ENCODE measurements at places on chromosomes 4 and X. TPM values are rescaled to one million over a fixed set of nuclear protein-coding genes. Genes with fewer than 3 reads are reported as not detected.

DNA sequence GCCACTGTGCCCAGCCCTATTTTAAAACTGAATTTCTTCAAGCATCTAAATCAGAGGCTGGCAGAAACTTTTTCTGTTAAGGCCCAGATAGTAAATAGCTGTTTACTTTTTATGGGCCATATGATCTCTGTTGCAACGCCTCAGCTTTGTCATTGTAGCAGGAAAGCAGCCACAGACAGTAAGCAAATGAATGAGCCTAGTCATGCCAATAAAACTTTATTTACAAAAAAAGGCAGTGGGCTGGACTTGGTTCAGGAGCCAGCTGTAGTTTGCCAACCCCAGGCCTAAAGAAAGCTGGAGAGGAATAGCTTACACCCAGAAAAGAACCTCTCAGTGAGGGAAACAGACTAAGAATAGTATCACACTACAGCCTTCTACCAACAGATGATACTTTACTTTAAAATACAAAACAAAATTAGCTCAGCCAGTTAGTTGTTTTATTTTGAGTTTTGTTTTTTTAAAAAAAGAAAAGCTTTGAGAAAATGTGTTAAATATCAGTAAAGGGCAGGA is 25.5 kb downstream of the CHST7 start:
- no peaks in the 10 kb centered on the region for H3K27me3 ChIP-seq
- H3K4me1 ChIP-seq, result no peaks in the 10 kb centered on the region
- no peak for DNase-seq
- no peak overlapping the region for H3K27ac ChIP-seq
- no peak overlapping the region for H3K4me3 ChIP-seq
- no peaks in the 10 kb centered on the region for H3K36me3 ChIP-seq

DNA sequence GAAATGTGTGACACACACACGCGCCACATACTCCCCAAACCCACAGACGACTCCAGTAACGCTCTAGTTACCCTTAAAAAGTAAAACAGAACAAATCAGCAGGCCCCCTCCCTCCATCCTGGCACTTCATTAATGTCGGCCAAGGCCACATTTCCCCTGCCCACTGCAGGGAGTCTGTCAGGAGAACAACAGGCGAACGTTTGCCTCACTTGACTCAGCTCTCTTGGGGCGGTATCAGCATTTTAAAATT is 671 bp upstream of the FHIP1A start:
- H3K4me3 ChIP-seq, result peak overlapping the region; percentile 84
- no peaks in the 10 kb centered on the region for H3K27me3 ChIP-seq
- no peak for DNase-seq
- H3K4me1 ChIP-seq, result peaks cover 17% of the 10 kb centered on the region
- H3K36me3 ChIP-seq, result no peaks in the 10 kb centered on the region
- peak overlapping the region; percentile 49 for H3K27ac ChIP-seq

DNA sequence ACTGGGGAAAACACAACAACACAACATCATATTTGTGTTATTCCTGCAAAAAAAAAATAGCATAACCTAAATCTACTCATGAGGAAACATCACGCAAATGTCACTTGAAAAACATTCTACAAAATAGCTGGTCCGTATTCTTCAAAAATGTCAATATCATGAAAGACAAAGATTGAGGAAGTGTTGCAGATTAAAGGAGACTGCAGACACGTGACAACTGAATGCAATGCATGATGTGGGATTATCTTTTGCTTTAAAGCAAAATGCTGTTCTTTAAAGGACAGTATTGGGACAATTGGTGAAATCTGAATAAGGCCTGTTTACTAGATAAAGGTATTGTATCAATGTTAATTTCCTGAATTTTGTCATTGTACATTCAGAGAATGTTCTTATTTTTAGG is 157.7 kb downstream of the SMIM20 start:
- no peaks in the 10 kb centered on the region for H3K36me3 ChIP-seq
- H3K27ac ChIP-seq, result no peak overlapping the region
- H3K4me1 ChIP-seq, result peaks cover 3% of the 10 kb centered on the region
- H3K27me3 ChIP-seq, result no peaks in the 10 kb centered on the region
- no peak overlapping the region for H3K4me3 ChIP-seq

Gene CCNB3
- 0.21 TPM for total RNA-seq

- H3K27me3 ChIP-seq, result no peaks in the 10 kb centered on the region
- H3K27ac ChIP-seq, result no peak overlapping the region
- H3K4me1 ChIP-seq, result no peaks in the 10 kb centered on the region
- DNase-seq, result no peak
- H3K36me3 ChIP-seq, result no peaks in the 10 kb centered on the region
Measured at GRCh38 chr4:46818604-46819003, 90.4 kb downstream of the COX7B2 start.
